ENCODE measurements at places on chromosomes 13 and 19.

DNA sequence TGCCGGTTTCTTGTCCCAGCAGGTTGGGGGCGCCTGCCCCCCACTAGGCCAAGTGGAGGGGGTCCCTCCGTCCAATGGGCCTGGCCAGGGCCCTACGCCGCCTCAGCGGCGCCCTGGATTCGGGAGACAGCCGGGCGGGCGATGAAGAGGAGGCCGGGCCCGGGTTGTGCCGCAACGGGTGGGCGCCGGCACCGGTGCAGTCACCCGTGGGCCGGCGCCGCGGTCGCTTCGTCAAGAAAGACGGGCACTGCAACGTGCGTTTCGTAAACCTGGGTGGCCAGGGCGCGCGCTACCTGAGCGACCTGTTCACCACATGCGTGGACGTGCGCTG is 6.2 kb downstream of the KCNJ14 start:
- no peak for DNase-seq

GRCh38 chr19:47613165-47614020 is 4.5 kb downstream of the BICRA start:
- peak; percentile 42 for DNase-seq

GRCh38 chr13:101308247-101309013 is 107.9 kb downstream of the NALCN start:
- no peak for DNase-seq

- no peak for DNase-seq
These were observed 1151.0 kb downstream of the DIAPH3 start for GRCh38 chr13:59012731-59013130.

- DNase-seq = no peak
These were observed 33.6 kb upstream of the SLC15A1 start for GRCh38 chr13:98786023-98786422.

DNA sequence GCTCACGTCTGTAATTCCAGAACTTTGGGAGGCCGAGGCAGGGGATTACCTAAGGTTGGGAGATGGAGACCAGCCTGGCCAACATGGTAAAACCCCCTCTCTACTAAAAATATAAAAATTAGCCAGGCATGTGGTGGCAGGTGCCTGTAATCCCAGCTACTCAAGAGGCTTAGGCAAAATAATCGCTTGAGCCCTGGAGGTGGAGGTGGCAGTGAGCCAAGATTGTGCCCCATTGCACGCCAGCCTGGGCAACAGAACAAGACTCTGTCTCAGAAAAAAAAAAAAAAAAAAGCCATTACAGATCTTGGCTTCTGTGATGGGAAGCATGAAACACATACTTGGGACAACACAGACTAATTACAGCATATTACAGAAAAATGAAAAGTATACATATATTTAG is 1404.5 kb upstream of the SPRY2 start:
- DNase-seq = no peak

- DNase-seq = no peak
These were observed 338.0 kb downstream of the TEX29 start for GRCh38 chr13:111658145-111659100.

DNA sequence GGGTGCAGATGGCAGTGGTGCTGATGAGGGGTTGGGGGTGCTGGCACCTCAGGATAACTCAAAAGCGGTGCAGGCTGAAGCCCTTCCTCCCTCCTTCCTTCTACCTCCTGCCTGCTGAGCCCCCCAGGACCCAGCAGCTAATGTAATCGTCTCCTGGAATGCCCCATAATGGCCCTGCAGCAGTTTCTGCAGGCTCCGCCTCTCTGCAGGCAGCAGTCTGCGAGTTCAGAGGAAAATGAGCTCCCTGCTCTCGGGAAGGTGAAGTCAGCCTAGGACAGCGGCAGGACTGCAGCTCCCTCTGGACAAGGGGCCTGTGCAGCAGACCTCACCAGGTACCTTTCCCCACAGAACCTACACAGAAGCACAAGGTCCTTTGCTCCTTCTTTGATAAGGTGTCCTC is 130.9 kb downstream of the ZDHHC20 start:
- no peak for DNase-seq

GRCh38 chr19:11452620-11453310 is 17.3 kb downstream of the PRKCSH start:
- DNase-seq = no peak

- no peak for DNase-seq
These were observed 26.0 kb downstream of the TM9SF2 start for GRCh38 chr13:99527301-99527700.

GRCh38 chr13:59413126-59413525 is 750.6 kb downstream of the DIAPH3 start:
- no peak for DNase-seq

GRCh38 chr19:6925386-6925785 is 38.0 kb downstream of the ADGRE1 start:
- DNase-seq = no peak

DNA sequence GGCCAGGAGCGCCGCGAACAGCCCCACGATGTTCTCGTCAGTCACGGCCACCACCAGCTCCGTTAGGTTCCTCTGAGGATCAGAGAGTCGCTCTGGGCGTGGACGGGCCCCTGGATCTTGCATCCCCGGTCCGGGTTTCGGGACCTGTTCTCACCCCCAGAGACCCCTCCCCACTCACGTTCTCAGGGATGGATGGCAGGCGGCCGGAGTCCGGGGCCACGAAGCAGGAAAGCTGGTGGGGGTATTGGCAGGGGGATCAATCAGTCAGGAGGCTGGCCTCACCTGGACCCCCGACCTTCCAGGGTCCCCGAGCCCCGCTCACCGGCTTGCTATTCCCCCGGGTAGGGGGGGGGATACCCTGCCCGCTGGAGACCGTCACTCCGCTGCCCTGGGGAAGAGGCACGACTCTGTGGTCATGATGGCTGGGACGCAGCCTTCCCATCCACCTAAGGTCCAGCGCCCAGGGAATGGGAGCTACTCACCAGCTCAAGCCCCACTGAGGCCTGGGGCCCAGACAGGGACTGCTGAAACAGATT is 4.6 kb downstream of the DENND1C start:
- DNase-seq = no peak

DNA sequence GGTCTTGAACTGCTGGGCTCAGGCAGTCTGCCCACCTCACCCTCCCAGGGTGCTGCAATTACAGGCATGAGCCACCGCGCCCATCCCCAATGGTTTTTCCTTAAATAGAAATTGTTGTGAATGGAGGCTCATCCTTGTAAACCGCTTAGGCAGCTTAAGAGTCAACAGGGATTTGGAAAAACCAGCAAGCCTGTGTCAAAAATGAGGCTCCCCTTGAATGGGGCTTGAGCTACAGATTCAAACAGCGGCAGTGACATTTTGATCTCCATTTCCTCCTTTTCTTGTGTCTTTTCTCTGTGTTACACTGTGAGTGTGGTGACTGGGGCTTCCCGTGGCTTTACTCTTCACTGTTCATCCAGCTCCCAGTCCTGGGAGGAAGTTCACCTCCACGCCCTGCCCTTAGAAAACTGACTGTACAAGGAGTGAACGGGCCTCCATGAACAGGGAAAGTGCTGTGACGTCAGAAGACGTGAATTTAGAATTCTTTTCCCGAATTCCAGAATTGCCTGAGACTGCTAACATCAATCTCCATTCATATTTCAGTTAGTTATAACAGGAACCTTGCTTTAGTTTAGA is 15.3 kb upstream of the RAB8A start:
- DNase-seq = no peak

DNA sequence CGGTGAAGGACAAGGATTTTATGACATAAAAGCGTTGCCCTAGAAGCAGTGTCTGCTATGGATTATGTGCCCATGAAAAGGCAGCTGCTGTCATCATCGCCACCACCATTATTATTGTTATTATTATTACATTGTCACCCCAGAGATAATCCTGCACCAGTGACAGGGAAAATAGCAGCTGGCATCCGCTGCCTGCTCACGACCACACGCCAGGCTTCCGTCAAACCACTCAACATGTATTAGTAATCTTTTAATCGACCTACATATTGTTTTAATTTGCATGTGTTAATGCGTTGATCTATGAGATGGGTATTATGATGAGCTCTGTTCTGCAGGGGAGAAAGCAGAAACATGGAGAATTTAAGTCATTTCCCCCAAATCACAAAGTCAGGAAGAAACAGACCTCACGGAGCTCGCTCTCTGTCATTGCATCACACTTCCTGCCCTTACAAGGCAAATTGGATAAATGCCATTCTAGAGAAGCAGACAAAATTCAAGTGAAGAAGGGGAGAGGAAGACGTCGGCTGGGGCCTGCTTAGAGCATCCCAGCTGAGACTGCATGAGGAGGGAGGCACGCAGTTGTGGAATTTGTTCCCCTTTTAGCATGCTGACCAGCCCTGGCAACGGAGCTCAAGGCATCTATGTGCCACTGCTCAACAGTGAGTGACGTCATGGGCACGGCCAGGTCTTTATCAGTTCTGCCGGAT is at the start of gene FFAR3:
Gene FFAR3, plus strand, starts transcription at position 594 of the 707 bp plus-strand sequence. CDS start 431 bp downstream, outside the sequence.
- no peak for DNase-seq

- DNase-seq = no peak
These were observed 62.6 kb downstream of the LACC1 start for GRCh38 chr13:43942286-43942685.

GRCh38 chr19:11364296-11364904 is 9.2 kb downstream of the PLPPR2 start:
- no peak for DNase-seq

- peak; percentile 46 for DNase-seq
These were observed 23.5 kb downstream of the COL5A3 start for GRCh38 chr19:9986787-9987281.

- peak; percentile 53 for DNase-seq
These were observed 2.1 kb downstream of the P2RY11 start for GRCh38 chr19:10113592-10113963.

DNA sequence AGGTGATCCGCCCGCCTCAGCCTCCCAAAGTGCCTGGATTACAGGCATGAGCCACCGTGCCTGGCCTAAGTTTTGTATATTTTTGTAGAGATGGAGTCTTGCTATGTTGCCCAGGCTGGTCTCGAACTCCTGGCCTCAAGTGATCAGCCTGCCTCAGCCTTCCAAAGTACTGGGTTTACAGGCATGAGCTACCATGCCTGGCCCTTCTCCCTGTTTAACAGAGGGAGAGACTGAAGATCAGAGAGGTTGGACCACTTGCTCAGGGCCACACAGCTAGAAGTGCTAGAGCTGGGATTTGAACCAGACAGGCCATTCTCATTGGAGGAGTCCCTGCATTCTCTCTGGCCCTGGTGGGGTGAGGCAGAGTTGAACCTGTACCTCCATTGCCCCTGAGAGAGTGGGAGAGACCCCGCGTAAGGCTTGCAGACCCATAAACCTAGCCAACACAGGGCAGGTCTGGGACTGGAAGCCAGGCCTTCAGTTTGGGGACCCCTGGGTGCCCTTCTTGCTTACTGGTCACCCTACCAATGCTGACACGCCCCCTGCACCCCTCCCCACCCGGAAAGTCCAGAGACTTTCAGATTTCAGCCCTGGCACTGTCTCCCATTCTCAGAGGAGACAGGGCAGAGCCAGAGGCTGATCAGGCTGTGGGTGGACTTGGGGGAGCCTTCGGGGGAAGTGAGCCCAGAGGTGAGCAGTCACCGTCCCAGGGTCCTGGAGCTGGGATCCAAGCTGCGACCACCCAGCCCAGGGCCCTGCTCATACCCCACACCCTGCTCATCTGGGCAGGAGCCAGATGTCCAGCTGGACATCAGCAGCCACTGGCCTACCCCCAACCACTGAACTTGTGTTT is 13.3 kb downstream of the TTYH1 start:
- no peak for DNase-seq

DNA sequence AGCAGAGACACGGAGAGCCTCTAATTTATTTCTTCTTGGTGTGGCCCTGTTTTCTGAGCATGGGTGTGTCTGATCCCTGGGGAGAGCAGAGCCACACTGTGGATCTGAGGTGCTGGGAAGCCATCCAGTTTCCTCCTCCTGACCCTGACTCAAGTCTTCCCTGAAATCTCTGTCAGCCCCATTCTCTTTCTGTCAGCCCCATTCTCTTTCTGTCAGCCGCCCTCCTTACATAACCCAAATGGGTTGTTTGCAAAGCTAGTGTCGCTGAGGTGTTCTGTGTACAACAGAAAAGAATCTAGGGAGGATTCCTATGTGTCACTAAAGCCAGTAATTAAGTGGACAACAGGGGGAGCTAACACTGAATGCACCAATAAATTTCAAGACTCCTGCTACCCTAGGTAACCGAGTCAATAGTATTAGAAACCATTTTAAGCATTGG is 50.2 kb downstream of the LRCH1 start:
- DNase-seq = no peak

GRCh38 chr13:101346942-101347728 is 69.2 kb downstream of the NALCN start:
- no peak for DNase-seq

DNA sequence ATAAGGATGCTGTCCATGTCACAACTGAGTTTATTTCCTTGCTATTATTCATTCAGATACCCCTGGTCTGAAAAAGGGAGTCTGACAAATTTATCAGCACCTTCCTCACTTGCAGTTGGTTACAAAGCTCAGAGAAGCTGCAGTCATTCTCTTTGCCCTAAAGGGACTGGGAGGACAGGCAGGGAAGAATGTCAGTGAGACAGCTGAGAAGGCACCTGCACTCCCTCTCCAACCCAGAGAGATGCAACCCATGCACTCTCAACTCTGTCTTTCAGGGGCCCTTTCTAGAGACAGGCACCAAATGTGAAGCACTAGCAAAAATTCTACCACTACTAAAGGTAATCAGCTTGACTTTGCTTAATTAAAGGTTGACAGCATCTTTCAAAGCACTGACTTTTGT is 83.3 kb downstream of the CRYL1 start:
- no peak for DNase-seq

DNA sequence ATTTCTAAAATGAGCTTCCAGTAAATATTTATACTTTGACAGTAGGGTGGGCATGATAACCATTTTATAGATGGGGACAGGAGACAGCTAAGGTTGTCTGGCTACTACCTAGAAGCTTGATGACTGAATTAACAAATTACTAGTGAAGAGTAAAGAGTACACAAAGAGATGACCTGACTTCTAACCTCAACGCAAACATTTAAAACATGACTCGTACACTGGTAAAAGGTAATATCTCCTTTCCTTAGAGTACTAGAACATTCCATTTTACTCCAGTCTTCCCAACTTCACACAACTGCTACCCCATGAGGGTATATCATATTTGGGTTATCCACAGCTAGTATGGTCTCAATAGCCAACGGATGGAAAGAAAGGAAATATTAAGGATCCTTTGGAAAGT is 258.9 kb downstream of the FOXO1 start:
- no peak for DNase-seq

Data from ovary (tissue), 10 donors.